Naive B cell (primary cell): ENCODE measurements at places on chromosomes 12 and 14.

DNA sequence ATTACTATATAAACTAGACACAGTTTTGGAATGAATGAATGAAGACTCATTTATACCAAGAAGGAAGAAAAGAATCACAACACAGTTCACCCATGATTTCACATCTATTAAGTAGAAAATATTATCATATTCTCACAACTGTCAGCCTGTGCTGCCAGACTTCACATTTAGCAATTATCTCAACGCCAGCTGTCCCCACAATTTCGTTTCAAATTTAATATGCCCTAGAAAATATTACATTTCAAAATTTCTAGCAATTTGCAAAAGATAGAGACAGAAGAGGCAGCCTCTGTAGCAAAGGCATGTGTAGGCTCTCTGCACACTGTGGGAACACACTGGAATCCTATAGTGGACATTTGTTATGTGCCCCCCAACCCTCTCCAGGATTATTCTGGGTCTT, 83.6 kb downstream of the ANKS1B start:
- no peak overlapping the region for H3K4me3 ChIP-seq
- no peak overlapping the region for H3K27ac ChIP-seq
- H3K4me1 ChIP-seq, result no peaks in the 10 kb centered on the region
- no peaks in the 10 kb centered on the region for H3K27me3 ChIP-seq
- H3K36me3 ChIP-seq, result no peaks in the 10 kb centered on the region

GRCh38 chr12:61521258-61521657, 738.9 kb upstream of the USP15 start:
- H3K27ac ChIP-seq, result no peak overlapping the region
- H3K36me3 ChIP-seq, result no peaks in the 10 kb centered on the region
- no peak for DNase-seq
- H3K27me3 ChIP-seq, result no peaks in the 10 kb centered on the region
- H3K4me3 ChIP-seq, result no peak overlapping the region

- no peak overlapping the region for H3K4me3 ChIP-seq
- H3K27ac ChIP-seq, result no peak overlapping the region
- no peaks in the 10 kb centered on the region for H3K36me3 ChIP-seq
- peaks cover 2% of the 10 kb centered on the region for H3K27me3 ChIP-seq
These were observed 197.0 kb downstream of the ETNK1 start for GRCh38 chr12:22821985-22822384.

GRCh38 chr14:31492759-31493498, 5.1 kb upstream of the GPR33 start:
- H3K4me1 ChIP-seq, result peaks cover 39% of the 10 kb centered on the region
- peaks cover 10% of the 10 kb centered on the region for H3K36me3 ChIP-seq
- H3K27ac ChIP-seq, result no peak overlapping the region
- no peak overlapping the region for H3K4me3 ChIP-seq
- DNase-seq, result no peak
- H3K27me3 ChIP-seq, result peaks cover 30% of the 10 kb centered on the region

DNA sequence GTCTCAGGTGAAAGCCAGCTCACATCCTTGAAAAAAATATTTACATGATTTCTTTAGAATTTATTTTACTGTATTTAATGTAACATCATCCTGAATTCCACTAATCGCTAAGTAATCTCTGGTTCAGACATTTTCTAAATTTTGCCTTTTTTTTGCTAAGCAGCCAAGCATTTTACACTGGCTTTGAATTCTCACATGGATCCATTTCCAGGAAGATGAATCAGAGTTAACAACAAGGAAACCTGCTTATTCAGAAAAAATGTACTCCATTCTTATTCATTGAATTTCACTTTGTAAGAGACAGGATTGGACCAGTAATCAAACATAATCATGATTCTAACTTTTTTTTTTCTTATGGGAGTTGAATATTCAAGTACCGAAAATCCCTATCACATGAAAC, 1785.1 kb upstream of the FLRT2 start:
- no peak overlapping the region for H3K27ac ChIP-seq
- DNase-seq, result no peak
- no peaks in the 10 kb centered on the region for H3K4me1 ChIP-seq
- H3K4me3 ChIP-seq, result no peak overlapping the region

GRCh38 chr14:61203081-61203753, 77.9 kb downstream of the TMEM30B start:
- H3K4me3 ChIP-seq, result no peak overlapping the region
- H3K27ac ChIP-seq, result no peak overlapping the region
- no peak for DNase-seq
- H3K36me3 ChIP-seq, result no peaks in the 10 kb centered on the region
- H3K4me1 ChIP-seq, result no peaks in the 10 kb centered on the region

DNA sequence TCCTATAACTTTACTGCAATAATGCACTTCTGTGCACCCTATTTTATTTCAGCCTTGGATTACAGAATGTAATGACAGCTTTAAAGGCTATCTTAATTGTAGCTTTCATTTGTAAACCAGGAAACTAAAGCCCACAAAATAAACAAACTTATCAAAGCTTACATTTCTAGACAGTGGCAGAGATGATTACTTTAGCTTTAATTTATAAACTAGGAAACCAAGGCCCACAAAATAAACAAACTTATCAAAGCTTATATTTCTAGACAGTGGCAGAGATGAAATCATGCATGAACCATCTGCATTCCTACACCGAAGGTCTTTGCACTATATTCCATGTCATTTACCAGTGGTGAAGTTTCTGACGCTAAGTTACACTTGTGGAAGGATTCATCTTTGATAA, 74.4 kb downstream of the PRKD1 start:
- H3K36me3 ChIP-seq, result peaks cover 7% of the 10 kb centered on the region
- no peak overlapping the region for H3K27ac ChIP-seq
- no peak for DNase-seq
- H3K27me3 ChIP-seq, result no peaks in the 10 kb centered on the region

DNA sequence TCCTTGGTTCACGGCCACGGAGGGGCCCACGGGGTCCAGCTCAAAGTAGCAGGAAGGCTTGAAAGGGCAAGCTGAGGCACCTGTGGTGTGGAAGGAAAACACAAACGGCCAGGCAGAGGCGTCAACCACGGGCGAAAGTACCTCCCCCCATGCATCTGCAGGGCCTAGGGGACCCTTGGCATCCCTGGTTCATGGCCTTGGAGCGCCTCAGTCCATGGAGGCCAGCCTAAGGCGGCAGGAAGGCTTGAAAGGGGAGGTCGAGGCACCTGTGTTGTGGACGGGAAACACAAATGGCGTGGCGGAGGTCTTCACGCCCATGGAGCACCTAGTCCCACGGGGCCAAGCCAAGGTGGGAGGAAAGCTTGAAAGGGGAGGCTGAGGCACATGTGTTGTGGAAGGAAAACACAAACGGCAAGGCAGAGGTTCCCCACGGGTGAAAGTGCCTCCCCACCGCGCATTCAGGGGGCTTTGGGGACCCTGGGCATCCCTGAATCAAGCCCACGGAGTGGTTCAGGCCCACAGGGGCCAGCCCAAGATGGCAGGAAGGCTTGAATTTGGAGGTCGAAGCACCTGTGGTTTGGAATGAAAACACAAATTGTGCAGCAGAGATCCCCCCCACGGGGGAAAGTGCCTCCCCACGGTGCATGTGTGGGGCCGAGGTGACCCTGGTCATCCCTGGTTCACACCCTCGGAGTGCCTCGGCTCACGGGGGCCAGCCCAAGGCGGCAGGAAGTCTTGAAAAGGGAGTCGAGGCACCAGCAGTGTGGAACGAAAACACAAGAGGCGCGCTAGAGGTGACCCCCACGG, 380.8 kb downstream of the ALG10 start:
- H3K27ac ChIP-seq, result no peak overlapping the region
- no peaks in the 10 kb centered on the region for H3K4me1 ChIP-seq
- H3K4me3 ChIP-seq, result no peak overlapping the region
- no peaks in the 10 kb centered on the region for H3K36me3 ChIP-seq

- no peak overlapping the region for H3K27ac ChIP-seq
- no peak for DNase-seq
- no peaks in the 10 kb centered on the region for H3K36me3 ChIP-seq
These were observed 328.6 kb downstream of the PCNX1 start for GRCh38 chr14:71235875-71236274.

DNA sequence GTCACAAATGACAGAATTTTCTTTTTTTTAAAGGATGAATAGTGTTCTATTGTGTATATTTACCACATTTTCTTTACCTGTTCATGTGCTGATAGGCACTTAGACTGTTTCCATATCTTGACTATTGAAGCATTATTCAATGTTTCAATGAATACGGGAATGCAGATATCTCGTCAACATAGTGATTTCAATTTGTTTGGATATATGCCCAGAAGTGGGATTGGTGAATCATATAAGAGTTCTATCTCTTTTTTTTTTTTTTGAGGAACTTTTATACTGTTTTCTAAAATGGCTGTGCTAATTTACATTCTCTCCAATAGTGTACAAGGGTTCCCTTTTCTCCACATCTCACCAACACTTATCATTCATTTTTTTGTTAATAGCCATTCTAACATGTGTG, 97.9 kb upstream of the FAR2 start:
- no peak for DNase-seq
- H3K4me3 ChIP-seq, result no peak overlapping the region
- no peaks in the 10 kb centered on the region for H3K4me1 ChIP-seq
- no peaks in the 10 kb centered on the region for H3K36me3 ChIP-seq
- H3K27ac ChIP-seq, result no peak overlapping the region
- H3K27me3 ChIP-seq, result no peaks in the 10 kb centered on the region

DNA sequence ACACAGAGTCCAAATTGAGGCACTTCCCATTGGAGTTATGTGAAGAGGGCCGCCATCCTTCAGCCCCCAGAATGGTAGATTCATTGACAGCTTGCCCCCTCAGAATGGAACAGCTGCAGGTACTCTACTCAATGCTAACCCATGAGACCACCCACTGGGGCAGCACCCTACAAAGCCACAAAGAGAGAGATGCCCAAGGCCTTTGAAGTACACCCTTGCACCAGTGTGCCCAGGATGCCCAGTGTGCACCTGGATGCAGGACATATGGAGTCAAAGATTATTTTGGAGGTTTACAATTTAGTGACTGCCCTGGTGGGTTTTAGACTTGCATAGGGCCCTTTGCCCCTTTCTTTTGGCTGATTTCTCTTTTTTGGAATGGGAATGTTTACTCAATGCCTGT, 933.9 kb downstream of the SLC16A7 start:
- DNase-seq, result no peak
- no peaks in the 10 kb centered on the region for H3K27me3 ChIP-seq
- no peak overlapping the region for H3K27ac ChIP-seq
- no peaks in the 10 kb centered on the region for H3K36me3 ChIP-seq
- H3K4me1 ChIP-seq, result no peaks in the 10 kb centered on the region
- H3K4me3 ChIP-seq, result no peak overlapping the region

GRCh38 chr12:64147875-64148274, 74.2 kb downstream of the KICS2 start:
- no peak overlapping the region for H3K4me3 ChIP-seq
- no peaks in the 10 kb centered on the region for H3K27me3 ChIP-seq
- peaks cover 12% of the 10 kb centered on the region for H3K36me3 ChIP-seq
- no peak overlapping the region for H3K27ac ChIP-seq
- DNase-seq, result no peak
- peaks cover 10% of the 10 kb centered on the region for H3K4me1 ChIP-seq

- no peaks in the 10 kb centered on the region for H3K36me3 ChIP-seq
- H3K4me1 ChIP-seq, result no peaks in the 10 kb centered on the region
- no peaks in the 10 kb centered on the region for H3K27me3 ChIP-seq
- DNase-seq, result no peak
- no peak overlapping the region for H3K27ac ChIP-seq
These were observed 22.7 kb upstream of the CCDC60 start for GRCh38 chr12:119311878-119312277.

- H3K27me3 ChIP-seq, result no peaks in the 10 kb centered on the region
- H3K27ac ChIP-seq, result no peak overlapping the region
- no peaks in the 10 kb centered on the region for H3K4me1 ChIP-seq
- no peaks in the 10 kb centered on the region for H3K36me3 ChIP-seq
These were observed 341.2 kb upstream of the KITLG start for GRCh38 chr12:88921434-88921833.

- DNase-seq, result no peak
- no peak overlapping the region for H3K27ac ChIP-seq
- H3K36me3 ChIP-seq, result no peaks in the 10 kb centered on the region
- no peaks in the 10 kb centered on the region for H3K4me1 ChIP-seq
- no peak overlapping the region for H3K4me3 ChIP-seq
These were observed 2.8 kb downstream of the KRT7 start for GRCh38 chr12:52235822-52236361.

- no peak for DNase-seq
- peaks cover 5% of the 10 kb centered on the region for H3K36me3 ChIP-seq
- H3K27me3 ChIP-seq, result no peaks in the 10 kb centered on the region
- peaks cover 28% of the 10 kb centered on the region for H3K4me1 ChIP-seq
- H3K4me3 ChIP-seq, result no peak overlapping the region
- H3K27ac ChIP-seq, result peak overlapping the region; percentile 89
These were observed 74.3 kb downstream of the SYNE3 start for GRCh38 chr14:95442016-95442632.

GRCh38 chr12:71795901-71796300, 41.2 kb downstream of the RAB21 start:
- no peak for DNase-seq
- H3K27ac ChIP-seq, result no peak overlapping the region
- H3K4me3 ChIP-seq, result no peak overlapping the region
- no peaks in the 10 kb centered on the region for H3K27me3 ChIP-seq

DNA sequence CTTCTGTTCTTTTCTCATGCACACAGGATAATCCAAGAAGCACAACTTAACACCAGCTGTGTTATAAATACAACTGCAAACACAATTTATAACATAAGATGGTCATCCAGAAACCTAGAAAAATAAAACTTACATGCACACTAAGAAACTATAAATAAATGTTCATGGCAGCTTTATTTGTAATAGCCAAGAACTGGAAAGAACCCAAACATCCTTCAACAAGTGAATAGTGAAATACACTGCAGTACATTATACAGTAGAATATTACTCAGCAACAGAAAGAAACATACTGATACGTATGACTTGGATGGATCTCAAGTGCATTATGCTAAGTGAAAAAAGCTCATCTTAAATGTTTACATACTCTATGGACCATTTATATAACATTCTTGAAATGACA, 132.7 kb downstream of the SPTSSA start:
- H3K4me1 ChIP-seq, result peaks cover 10% of the 10 kb centered on the region
- H3K36me3 ChIP-seq, result no peaks in the 10 kb centered on the region
- no peak overlapping the region for H3K27ac ChIP-seq
- no peak overlapping the region for H3K4me3 ChIP-seq
- no peak for DNase-seq

GRCh38 chr12:70895956-70896355, 24.6 kb downstream of the PTPRR start:
- H3K36me3 ChIP-seq, result no peaks in the 10 kb centered on the region
- no peak for DNase-seq
- H3K4me1 ChIP-seq, result no peaks in the 10 kb centered on the region
- no peaks in the 10 kb centered on the region for H3K27me3 ChIP-seq
- no peak overlapping the region for H3K4me3 ChIP-seq
- H3K27ac ChIP-seq, result no peak overlapping the region

GRCh38 chr12:119225454-119225853, 46.7 kb downstream of the HSPB8 start:
- no peak overlapping the region for H3K27ac ChIP-seq
- peaks cover 4% of the 10 kb centered on the region for H3K27me3 ChIP-seq
- DNase-seq, result no peak
- H3K4me3 ChIP-seq, result no peak overlapping the region

GRCh38 chr12:14460212-14460841, 94.8 kb downstream of the ATF7IP start:
- H3K4me1 ChIP-seq, result peaks cover 2% of the 10 kb centered on the region
- H3K27me3 ChIP-seq, result no peaks in the 10 kb centered on the region
- H3K27ac ChIP-seq, result no peak overlapping the region

GRCh38 chr12:123223241-123223668, 9.7 kb downstream of the MPHOSPH9 start:
- peaks cover 14% of the 10 kb centered on the region for H3K4me1 ChIP-seq
- H3K36me3 ChIP-seq, result peaks cover 4% of the 10 kb centered on the region

- DNase-seq, result peak; percentile 38
- peaks cover under 1% of the 10 kb centered on the region for H3K36me3 ChIP-seq
- H3K4me1 ChIP-seq, result peaks cover 13% of the 10 kb centered on the region
- H3K4me3 ChIP-seq, result no peak overlapping the region
- peaks cover 13% of the 10 kb centered on the region for H3K27me3 ChIP-seq
- H3K27ac ChIP-seq, result no peak overlapping the region
These were observed 37.0 kb upstream of the NT5DC3 start for GRCh38 chr12:103877934-103878510.
